ENCODE measurements at places on chromosomes 6 and 20. TPM values are rescaled to one million over a fixed set of nuclear protein-coding genes. Genes with fewer than 3 reads are reported as not detected.

GRCh38 chr6:143368426-143368825 is 82.1 kb downstream of the ADAT2 start:
- DNase-seq = no peak

DNA sequence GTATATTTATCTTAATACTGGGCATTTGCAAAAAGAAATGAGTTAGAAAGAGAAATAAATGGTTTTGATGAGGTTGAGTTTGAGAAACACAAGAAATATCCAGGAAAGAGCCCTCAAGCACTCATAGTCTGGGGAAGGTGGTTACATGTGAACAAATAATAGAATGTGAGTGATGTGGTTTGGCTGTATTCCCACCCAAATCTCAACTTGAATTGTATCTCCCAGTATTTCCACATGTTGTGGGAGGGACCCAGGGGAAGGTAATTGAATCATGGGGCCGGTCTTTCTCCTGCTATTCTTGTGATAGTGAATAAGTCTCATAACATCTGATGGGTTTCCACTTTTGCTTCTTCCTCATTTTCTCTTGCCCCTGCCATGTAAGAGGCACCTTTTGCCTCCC is 334.1 kb downstream of the COL12A1 start:
- no peak for DNase-seq

Gene AGER
- total RNA-seq = 0.78 TPM

GRCh38 chr6:36204068-36204753 is 7.7 kb downstream of the BRPF3 start:
- no peak for DNase-seq
